ENCODE measurements at places on chromosomes 4 and X.

DNA sequence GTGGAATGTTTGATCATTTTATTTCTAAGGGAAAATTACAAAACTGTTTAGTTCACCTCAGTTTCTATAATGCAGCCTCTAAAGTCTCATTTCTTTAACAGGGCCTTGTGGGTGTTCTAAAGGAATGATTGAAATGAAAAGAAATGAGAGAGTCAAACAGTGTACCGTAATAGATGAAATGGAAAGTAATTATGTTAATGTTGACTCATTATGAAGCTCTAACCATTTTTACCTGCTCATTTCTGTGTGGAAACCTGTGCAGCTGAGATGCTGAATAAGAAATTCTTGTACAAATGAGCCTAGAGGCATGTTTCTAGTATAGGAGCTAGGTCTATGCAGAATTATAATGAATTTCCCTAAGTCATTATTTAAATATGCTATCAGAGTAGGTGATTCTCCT lies 45.2 kb upstream of the RPA4 start:
- DNase-seq: no peak

- DNase-seq: no peak
Measured at GRCh38 chr4:33470805-33471204, 2750.6 kb downstream of the PCDH7 start.

- DNase-seq: no peak
Measured at GRCh38 chr4:87065021-87065420, 130.2 kb downstream of the AFF1 start.

DNA sequence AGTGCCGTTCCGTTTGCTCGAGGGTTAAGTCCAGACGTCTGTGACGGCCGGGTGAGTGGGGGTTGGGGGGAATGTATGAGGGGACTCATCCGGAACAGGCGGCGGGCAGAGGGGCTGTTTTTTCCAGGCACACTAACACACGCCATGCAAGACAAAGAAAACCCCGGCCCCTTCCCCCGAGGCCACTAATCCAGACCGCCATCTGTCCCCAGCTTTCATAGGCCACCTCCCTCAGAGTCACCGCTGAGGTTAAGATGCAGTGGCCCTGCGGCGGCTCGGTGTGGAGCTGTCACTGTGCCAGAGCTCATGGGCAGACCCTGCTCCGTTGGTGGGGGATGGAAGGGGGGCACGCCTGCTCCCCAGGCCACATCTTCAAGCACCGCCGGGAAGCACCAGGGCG lies 34.1 kb downstream of the SORCS2 start:
- DNase-seq: no peak

- DNase-seq: no peak
Measured at GRCh38 chrX:45774961-45775360, 574.3 kb upstream of the DIPK2B start.

DNA sequence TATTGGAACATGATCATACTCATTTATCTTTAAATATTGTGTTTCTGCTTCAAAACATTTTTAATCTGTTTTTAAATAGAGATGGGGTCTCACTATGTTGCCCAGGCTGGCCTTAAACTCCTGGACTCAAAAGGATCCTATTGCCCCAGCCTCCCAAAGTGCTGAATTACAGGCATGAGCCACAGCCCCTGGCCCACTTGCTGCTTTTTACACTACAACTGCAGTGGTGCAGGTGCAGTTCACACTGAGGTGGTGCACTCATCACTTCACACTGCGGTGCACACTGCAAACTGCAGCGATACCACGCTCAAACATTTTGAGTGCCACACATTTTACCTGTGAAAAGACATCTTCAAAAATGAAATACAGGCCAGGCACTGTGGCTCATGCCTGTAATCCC lies 10.8 kb downstream of the RPS3A start:
- no peak for DNase-seq

DNA sequence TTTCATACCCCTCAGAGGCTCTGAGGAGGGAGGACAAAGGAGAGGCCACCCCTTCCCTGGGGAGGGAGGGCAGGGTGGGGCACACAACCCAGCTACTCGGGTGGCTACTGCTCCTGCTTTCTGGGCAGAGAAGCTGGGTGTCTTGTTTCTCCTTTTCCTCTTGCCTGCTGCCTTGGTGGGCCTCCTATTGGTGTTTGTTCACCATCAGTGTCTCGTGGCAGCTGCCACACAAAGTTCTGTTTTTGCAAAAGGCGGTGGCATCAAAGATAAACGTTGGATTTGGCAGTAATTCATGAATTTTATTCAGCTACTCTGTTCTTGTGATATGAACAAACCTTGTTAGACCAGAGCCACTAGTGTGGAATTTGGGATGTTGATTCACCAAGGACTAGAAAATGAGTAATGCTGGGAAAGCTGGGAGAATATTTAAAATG lies 153.0 kb upstream of the SCML1 start:
- DNase-seq: no peak

- no peak for DNase-seq
Measured at GRCh38 chr4:120971884-120972283, 49.4 kb upstream of the PRDM5 start.

- DNase-seq: no peak
Measured at GRCh38 chrX:48580662-48581061, 6.4 kb downstream of the RBM3 start.

DNA sequence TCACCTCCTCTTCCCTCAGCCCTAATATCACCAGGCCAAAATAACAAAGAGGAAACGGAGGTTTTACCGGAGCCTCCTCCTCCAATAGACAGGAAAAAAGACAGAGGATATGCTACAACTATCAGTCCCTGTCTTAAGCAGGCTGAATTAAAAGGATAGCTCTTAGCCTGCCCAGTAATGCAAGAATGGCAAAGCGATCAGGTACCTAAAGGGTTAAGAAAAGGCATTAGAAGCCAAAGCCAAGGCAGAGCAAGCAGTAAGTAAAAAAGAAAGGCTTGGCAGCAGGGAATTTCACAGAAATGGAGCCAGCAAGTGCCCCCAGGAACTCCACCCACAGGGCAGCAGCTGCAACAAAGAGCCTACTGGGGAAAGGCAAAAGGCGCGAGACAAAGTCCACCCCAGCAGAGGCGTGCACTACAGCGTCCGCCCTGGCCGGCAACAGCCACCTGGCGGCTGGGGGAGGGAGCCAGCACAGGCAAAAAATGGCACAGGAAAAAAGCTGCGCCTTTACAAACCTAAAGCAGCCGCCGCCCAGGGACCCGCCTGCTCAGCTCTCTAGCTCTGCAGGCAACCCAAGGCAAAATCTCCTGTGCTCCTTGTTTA lies 220.6 kb upstream of the ZC4H2 start:
- DNase-seq: no peak

DNA sequence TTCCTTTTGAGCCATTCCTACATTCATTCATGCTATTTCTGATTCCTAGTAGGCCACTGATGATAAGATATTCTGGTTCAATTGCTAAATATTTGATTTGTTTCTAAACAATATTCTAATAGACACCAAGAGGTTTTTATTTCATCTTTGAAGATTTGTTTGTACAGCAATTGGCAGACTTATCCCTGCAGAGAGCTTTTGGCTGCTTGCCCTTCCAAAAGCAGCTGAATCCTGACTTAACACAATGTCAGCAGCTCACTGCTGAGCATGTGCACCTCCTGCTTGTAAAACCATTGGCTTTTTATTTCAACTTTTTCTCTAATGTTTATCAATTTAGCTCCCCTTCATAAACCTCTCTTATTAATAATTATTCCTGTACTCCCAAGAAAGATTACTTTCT lies 45.3 kb downstream of the MMRN1 start:
- no peak for DNase-seq

DNA sequence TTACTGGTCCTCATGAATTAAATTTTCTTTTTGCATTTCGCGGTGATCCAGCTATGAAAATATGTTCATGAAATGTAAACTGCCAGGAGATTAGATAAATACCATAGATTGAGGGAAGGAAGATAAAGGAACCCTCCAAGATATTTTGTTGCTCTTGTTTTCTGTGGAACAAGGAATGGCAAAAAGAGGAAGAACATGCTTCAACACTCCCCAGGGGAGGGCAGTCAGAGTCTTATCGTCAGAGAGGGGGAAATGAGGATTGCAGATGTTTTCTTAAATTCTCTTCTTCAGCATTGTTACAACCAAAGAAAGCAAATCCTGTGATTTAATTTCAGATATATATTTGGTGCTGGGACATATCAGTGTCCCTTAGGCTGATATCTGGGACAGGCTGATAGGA lies 9.5 kb upstream of the SFRP2 start:
- no peak for DNase-seq

All from T-helper 1 cell (primary cell).